ENCODE measurements at places on chromosomes 5 and 9.

GRCh38 chr9:89388084-89388867 is 70.0 kb downstream of the SECISBP2 start:
- DNase-seq: no peak

DNA sequence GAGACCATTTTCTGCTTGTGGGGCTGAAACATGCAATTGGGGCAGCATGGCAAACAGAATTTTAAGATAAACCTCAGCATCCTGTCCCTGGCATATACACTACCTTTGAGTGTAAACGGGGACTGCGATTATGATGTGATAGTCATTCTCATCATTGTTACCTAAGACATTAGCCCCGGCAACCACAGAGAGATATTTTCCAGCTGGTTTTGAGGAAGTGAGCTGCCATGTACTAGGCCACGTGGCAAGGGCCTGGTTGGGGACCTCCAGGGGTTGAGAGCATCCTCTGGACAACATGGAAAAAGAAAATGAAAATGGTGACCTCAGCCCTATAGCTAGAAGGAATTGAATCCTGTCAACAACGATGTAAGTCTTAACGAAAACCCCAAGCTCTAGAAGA is 623.6 kb upstream of the CDH18 start:
- no peak for DNase-seq

DNA sequence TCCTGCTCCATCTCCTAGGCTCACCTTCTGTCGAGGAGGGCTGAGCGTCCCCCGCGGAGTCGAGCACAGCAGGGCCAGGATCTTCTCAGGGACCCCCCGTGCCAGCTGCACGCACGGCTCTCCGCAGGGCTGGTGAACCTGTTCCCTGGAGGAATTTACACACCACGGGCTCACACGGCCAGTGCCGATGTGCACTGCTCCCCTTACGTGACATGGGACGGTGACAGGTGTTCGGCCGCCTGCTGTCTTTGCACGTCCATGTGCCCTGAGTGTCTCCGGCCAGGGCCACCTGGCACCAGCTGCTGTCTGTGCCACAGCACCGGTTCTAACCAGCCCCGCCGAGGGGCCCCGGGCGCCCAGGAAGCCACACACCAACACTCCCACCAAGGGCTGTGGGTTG is 8.7 kb upstream of the AGPAT2 start:
- DNase-seq: no peak

DNA sequence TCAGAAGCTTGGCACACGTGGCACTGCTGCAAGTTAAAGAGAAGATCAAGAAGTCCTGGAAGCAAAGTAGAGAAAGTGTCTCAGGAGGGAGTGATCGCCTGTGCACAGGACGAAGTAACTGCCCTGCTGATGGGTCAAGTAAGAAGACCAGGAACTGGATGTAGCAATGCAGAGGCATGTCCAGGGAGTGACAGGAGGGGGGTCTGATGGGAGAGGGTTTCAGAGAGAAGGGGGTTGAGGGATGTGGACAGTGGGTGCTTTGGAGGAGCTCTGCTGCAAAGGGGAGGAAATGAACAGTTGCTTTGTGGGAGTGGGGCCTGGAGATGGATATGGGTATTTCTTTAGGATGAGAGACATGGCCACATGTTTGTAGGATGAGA is 60.2 kb upstream of the PHYKPL start:
- no peak for DNase-seq

DNA sequence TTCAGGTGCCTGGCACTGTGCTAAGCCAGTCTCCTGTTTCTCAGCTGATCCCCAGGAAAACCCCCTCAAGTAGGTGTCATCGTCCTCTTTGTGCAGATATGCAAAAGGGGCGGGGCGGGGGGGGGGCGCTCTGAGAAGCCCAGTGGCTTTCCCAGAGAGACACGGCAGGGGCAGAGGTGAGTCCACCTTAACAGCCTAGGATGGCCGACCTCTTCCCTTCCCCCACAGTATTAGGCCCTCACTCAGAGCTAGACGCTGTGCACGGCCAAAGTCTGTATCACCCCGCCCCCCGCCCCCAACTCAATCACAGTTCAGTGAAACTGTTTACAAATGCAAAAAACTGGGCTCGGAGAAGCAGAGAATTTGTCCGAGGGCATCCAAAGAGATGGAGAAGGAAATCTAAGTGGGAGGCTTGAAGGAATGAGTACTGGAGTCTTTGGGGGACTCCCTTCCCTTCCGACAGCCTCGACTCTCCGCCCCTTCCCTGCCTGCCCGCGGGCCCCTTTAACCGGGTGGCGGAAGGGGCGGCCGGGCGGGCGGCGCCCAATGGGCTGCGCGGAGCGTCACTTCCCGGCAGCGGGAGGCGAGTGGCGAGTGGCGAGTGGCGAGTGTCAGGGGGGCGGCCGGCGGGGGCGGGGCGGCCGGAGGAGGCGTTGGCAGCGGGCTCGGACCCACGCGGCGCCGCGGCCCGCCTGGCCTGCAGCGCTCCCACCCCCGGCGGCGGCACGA is at the start of gene ERGIC1:
TSS of gene ERGIC1 (plus strand) at position 566 of the 729 bp plus-strand sequence. CDS start at position 729, 163 bp downstream.
- DNase-seq: peak; percentile 88

DNA sequence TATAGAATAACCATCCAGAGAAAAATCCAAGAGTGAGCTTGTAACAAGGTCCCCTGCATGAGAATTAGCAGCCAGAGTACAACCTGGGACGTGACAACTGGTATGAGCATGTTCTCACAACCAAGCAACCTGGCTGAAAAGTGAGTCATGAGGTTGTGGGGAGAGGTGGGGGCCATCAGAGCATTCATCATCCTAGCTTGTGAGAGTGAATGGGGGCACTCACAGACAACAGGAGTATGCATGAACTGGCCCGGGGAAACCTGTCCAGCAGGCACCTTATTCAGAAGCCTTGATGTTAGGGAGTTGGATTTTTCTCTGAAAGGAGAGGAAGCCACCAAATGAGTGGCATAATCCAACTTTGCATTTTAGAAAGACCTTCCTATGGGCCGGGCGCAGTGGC is 113.0 kb downstream of the FRMD3 start:
- DNase-seq: no peak

GRCh38 chr5:66814146-66814991 is 218.2 kb downstream of the MAST4 start:
- DNase-seq: peak; percentile 21

- DNase-seq: peak; percentile 36
These were observed 50.0 kb upstream of the SLC25A51 start for GRCh38 chr9:37953775-37954437.

DNA sequence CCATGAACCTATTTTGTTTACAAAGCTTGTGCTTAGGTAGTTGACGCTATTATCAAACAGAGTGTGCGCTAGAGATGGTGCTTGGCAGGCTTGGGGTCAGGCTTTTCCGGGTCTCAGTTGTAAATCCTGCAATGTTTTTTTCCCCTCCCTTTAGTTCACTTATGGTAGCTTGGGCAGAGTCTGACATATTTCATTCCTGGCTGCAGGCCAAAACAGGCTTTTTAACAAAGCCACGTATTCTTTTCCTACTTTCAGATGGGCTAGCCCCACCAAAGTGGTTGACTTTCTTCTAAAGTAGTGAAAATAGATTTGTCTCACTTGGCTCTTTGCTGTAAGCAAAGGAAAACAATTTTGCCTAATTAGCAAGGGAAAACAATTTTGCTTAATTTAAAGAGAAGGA is 58.0 kb upstream of the FBN2 start:
- no peak for DNase-seq

- no peak for DNase-seq
These were observed 39.3 kb downstream of the GARNL3 start for GRCh38 chr9:127303830-127304229.

GRCh38 chr5:72032788-72033187 is 74.5 kb upstream of the MAP1B start:
- no peak for DNase-seq

GRCh38 chr9:104094534-104095015 is 466 bp downstream of the SMC2 start:
- DNase-seq: no peak

DNA sequence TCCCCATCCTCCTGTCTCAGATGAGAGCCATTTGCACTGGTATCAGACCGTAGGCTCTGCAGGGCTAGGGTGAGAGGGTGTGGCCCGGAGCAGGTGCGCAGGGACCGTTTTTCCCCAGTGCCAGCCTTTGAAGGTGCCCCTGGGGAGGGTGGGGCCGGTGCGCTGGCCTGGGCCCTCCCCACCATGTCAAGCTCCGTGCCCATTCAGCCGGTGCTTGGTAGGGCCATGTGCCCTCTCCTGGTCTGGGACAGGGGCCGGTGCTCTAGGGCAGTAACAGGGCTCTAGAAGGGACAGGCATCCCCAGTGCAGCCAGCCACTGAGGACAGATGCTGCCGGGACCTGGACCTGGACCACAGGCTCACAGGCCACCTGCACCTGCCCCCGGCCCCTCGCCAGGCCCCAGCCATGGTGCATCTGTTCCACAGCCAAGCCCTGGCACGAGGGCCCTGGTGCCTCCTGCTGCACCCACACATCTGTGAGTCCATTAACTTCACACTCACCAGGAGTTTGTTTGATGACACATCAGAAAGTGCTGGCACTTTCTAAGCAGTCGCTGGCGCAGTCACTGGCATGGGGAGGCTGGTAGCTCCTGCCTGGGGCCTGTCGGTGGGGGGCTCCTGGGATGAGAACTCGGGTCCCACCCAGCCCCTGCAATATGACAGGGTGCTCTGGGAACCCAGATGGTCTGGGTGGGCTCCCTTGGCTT is 5.0 kb upstream of the QRFP start:
- no peak for DNase-seq

DNA sequence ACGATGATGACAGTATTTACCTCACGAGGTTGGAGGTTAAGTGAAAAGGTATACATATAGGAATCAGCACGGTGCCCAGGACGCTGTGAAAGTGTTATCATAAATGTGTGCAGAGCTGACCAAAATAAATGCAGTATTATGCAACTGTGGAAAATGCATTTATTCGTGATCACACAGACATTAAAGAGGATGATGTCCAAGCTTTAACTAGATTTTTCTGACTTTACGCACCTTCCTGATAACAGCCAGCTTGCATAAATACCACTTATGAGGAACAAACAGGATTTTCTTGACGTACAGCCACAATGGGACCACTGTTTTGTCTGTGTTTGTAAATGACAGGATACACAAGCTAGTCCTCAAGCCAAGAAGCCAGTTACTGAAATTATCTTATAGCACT is 71.4 kb upstream of the ATP10B start:
- DNase-seq: no peak

GRCh38 chr5:108579236-108579635 is 168.5 kb upstream of the FER start:
- no peak for DNase-seq
